ENCODE measurements at places on chromosomes 3 and 15.

GRCh38 chr15:43920815-43921214 is 94.0 kb downstream of the WDR76 start:
- no peak for DNase-seq

GRCh38 chr3:72379500-72380187 is 468.6 kb downstream of the SHQ1 start:
- no peak for DNase-seq

GRCh38 chr3:70108546-70108945 is 109.0 kb downstream of the SAMMSON start:
- no peak for DNase-seq

- DNase-seq = no peak
Measured at GRCh38 chr15:79513940-79514339, 81.8 kb downstream of the MINAR1 start.

GRCh38 chr15:78533331-78533730 is 6.9 kb upstream of the PSMA4 start:
- no peak for DNase-seq

GRCh38 chr15:60568914-60569391 is 90.0 kb upstream of the ICE2 start:
- no peak for DNase-seq

DNA sequence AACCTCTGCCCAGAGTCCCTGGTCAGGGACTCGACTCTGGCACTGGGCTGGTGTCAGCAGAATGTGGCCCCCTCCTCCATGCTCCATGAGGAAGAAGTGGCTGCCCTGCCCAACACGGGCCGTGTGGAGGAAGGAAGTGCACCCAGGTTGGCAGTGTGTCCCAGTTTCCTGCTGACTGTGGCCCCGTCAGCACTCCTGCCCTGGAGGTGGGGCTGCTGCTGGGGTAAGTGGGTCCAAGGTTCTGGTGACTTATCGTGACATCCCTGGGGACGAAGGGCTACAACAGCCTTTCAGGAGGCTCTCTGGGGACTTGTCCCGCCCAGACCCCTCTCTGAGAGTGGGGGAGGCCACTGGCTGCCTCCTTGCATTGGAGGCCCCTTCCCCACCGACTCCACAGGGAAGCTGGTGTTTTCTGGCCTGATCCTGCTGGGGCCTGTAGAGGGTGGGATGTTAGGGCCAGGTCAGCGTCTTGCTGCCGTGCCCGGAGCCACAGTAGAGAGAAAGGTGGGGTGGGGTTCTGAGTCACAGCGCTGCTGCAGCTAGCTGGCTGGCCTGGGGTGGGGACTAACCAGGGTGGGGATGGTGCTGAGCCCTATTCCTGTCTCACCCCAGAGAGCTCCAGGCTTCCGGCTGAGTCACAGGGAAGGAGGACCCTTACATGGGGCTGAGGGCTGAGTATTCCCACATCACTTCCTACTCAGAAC is 10.5 kb downstream of the SEMA4B start:
- no peak for DNase-seq

GRCh38 chr3:188914552-188914951 is 257.2 kb upstream of the TPRG1 start:
- DNase-seq = no peak

DNA sequence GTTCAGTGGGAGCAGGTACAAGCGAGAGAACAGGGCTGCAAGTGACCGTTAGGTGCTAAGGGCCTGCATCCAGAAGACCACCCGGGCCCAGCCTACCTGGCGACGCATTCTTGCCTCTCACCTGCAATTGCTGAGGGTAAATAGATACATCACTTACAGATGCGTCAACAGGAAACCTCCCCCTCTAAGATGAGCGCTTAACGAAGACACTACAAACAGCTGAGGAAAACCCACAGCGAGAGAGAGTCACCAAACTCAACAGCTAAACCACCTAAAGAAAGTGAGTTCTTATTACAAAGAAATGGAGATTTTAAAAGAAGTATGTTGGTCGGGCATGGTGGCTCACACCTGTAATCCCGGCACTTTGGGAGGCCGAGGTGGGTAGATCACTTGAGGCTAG is 157.9 kb downstream of the CHSY1 start:
- no peak for DNase-seq

DNA sequence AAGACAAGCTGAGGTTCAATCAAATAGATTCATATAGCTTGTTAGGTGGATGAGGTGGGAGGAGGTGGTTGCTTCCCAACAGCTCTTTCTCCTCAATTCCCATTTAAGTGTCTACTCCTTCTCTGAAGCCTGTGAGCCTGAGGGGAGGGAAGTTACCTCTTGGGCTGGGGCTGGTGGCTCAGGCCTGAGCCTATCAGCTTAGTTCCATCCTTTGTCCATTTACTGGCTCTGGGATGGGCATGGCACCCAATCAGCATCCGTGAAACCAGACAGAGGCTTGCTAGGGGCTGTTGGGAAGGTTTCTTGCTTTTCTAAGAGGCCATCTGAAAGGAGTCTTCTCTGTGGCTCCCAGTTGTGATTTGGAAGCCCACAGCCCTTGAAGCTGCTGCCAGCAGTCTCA is 57.3 kb downstream of the TAMM41 start:
- DNase-seq = no peak

DNA sequence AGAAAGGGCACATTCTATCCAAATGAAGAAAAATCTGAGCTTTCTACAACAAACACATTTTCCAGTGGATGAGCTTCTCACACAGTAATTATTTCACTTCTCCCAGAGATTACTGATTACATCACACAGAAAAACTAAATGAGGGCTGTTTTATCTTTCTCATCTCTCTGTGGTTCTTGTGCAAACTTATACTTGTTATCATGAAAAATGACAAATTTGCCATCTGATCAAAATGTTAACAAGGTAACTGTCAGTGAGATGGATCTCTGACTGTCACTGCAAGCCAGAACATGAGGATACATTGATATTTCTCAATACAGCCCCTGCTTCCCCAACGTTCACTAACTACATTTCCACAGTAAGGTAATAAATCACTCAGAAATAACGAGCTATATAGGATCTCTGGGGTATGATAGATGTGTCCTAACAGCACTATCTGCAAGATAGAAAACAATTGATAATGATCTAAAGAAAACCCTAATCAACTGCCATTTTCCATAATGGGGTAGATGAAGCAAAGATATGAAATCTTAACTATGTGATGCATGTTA is 829.3 kb upstream of the CFAP20DC start:
- no peak for DNase-seq

- DNase-seq = no peak
Measured at GRCh38 chr15:85030301-85030929, 48.8 kb downstream of the PDE8A start.

DNA sequence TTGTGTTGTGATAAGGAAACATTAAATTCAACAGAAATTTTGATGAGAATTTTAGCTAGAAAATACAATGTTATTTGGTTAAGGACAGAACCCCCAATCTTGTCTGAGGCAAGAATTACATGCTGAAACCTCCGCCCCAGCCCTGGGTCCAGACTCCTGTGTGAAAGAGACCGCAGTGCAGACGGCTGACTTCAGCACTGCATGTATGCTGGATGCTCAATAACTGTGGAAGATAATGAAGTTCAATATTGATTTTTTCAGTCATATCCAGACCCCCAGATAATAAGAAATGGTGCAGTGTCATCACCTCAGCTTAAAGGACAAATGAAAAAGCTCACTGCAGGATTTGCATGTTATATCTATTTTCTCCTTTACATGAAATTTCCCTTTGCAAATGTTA is 188.3 kb upstream of the CNTN4 start:
- no peak for DNase-seq

DNA sequence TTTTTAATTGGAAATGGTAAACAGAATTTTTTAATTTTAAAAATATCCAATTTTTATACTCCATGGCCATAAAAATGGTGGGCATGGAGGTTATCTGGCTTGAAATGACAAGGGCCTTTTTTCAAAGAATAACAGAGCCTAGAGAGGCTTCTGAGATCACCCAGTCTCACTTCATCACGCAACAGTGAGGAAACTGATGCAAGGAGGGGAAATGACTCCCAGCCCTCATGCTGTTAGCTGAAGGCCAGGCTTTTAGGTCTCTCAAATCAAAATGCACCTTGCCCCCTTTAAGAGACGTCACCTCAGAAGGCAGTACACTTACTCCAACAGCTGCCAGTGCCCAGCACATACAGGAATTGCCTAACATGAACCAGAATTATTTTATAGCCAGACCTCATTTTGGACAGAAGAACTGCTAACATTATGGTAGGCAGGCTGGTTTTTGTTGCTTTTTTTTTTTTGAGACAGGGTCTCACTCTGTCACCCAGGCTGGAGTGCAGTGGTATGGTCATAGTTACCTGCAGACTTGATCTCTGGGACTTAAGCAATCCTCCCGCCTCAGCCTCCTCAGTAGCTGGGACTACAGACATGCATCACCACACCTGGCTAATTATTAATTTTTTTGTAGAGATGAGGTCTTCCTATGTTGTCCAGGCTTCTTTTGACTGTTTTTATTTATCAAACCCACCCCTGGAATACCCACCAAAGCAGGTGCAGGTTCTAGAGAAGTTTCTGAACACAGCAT is 9.1 kb downstream of the RAB43 start:
- no peak for DNase-seq

GRCh38 chr3:156620260-156620659 is 54.1 kb upstream of the TIPARP start:
- DNase-seq = no peak

DNA sequence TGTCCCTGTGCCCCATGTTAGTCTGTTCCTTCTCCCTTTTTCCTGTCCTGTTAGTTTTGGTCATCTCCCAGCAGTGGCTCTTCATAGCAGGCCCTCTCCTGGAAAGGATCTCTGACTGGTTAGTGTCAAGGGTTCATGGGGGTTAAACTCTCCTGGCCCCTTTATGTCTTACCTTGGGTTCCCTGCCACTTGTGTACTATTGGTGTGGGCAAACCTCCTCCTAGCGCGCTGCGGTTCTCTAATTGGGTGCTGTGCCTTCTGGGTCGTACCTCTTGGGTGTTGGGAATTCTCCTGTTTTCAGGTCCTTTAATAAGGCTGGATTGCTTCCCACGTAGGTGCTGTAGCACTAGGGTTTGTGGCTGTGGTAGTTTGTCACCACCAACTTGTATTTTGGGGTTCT is 18.8 kb downstream of the GMPS start:
- no peak for DNase-seq

All from right kidney (tissue), 9 donors.